ENCODE measurements at places on chromosomes 1 and 21. TPM values are rescaled to one million over a fixed set of nuclear protein-coding genes. Genes with fewer than 3 reads are reported as not detected.

GRCh38 chr1:43786960-43787359, 79.6 kb downstream of the ST3GAL3 start:
- peak; percentile 55 for DNase-seq

- DNase-seq: no peak
Observed at GRCh38 chr1:246111570-246111969, 395.5 kb downstream of the SMYD3 start.

DNA sequence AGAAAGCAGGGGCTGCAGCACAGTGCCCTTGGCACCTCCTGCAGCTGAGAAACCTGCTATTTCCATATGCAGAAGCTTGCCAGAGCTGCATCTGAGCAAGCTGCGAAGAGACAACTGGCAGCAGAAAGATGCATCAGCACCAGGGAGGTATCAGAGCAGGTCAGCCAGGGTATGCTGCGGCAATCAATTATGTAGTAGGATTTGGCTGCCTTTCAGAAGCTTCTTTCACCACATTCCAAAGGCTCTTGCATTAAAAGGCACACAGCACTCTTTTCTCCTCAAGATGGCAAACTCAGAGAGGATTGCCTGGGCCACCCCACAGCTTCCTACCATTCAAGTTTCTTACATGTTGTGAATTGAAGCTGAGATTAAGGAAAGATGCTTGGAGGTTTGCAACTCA, 47.6 kb upstream of the RAP1A start:
- no peak for DNase-seq

The CR1 gene
- total RNA-seq: not detected

The DDR2 gene
- 3.4 TPM for total RNA-seq

The CD52 gene
- not detected for total RNA-seq

GRCh38 chr1:4655674-4656532, 1.5 kb downstream of the AJAP1 start:
- DNase-seq: peak; percentile 50

The KPRP gene
- not detected for total RNA-seq

DNA sequence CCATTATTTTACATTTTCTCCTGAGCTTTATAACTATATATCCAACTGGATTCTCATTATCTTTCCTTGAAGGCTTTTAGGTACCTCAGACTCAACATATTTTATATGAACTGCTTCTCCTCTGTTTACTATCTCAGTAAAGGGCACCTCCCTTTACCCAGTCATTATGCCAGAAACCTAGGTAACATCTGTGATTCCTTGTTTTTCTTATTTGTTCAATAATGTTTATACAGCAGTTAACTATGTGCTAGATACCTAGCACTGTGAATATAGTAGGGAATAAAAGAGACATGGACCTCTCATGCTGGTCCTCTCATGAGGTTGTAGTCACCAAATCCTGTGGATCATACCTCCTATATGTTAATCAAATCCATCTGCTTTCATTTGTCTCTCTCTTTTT, 25.6 kb downstream of the PPP1R12B start:
- DNase-seq: no peak

The SHE gene
- total RNA-seq: 91.7 TPM

DNA sequence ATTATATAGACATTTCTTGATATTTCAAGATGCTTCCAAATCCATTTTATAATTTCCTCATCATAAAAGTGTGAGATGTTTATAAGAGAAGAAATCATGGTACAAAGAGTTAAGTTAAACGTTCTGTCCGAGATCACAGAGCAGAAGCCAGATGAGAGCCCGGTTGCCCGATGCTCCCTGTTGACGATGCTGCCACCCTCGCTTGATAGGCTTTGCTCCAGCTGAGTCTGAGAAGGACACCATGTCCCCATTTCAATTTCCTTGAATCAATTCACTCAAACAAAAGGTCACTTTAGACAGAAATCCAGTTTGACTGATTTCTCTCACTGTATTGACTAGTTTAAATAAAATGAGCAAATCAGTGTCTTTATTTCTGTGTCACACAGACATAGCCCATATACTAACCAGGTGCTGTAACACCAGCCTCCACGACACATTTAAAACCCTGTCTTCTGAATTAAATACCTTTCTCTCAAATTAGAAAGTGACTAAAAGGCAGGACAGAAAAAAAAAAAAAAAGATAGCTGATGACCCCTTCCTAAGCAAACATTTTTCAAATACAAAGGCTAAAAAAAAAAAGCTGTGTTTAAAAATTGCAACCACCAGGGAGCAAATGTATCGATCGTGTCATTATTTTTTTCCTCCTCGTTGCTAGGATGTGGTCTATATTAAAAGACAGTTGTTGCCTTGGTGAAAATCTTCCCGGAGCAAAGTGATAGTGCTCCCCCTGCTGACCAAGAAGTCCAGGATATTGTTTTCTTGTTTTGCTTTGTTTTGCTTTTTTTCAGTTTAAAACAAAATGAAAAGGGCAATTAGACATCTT, 35.2 kb downstream of the DNASE2B start:
- peak; percentile 89 for DNase-seq

DNA sequence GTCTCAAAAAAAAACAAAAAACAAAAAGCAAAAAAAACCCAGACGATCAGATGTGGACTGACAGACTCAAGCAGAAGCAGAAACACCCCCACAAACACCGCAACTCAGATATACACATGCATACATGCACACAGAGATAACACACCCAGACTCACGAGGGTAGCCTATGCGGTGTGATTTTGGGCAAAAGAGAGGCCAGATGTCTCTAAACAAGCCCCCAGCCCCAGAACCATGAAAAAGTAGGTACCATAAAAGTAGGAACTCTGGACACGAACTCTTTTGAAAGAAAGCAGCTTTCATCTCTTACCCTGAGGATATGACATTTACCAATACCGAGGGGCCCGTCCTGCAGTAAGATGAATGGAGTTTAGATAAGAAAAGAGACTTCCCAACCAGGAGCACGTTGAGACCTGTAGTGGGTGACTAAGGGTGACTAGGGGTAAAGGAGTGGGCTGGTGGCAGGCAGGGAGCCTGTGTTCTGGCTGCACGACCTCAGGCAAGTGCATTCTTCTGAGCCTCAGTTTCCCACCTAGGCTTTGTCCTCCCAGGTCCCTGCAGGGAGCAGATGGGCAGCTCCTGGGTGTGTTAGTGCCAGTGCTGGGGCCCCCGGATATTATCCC, 1.5 kb upstream of the TINAGL1 start:
- DNase-seq: no peak

GRCh38 chr1:100903777-100904176, 7.9 kb downstream of the SLC30A7 start:
- no peak for DNase-seq

DNA sequence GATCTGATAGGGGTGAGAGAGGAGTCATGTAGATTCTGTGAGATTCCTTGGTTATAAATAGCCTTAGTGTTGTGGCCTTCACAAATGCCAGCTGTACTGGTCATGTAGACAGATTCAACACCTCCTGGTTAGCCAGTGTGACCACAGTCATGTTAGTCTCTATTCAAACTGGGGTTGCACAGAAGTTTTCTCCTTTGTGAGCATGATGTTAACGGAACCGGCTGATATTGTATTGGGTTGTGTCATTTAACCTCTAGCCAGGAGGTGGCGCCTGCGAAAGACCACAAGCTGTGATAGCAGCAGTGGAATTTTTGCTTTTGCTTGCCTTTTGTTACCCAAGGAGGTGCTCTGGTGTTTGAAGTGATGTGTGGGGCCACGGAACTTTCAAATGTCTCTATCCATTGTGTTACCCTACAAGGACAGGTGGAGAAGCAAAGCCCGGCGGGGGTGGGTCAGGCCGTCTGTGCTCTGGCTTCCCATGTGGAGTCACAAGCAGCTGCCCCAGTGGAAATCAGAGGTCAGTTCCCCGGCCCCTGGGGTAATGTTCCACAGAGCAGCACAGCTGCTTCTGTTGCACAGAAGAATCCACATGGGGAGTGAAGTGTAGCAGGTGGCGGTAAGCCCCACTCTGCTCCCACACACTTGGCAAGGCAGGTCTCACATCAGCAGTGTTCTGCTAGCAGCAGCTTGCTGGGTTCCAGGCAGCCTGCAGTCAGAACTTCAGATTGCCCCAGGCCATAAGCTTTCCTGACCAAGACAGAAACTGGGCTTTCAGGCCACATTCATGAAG, 112.6 kb downstream of the ADAMTS1 start:
- peak; percentile 64 for DNase-seq

The INSRR gene
- total RNA-seq: not detected

GRCh38 chr1:232853994-232854797, 49.0 kb downstream of the MAP10 start:
- DNase-seq: no peak
